ENCODE measurements at places on chromosomes 7 and 10.

- no peak for DNase-seq
These were observed 356.6 kb downstream of the PPP1R3A start for GRCh38 chr7:113562242-113562641.

DNA sequence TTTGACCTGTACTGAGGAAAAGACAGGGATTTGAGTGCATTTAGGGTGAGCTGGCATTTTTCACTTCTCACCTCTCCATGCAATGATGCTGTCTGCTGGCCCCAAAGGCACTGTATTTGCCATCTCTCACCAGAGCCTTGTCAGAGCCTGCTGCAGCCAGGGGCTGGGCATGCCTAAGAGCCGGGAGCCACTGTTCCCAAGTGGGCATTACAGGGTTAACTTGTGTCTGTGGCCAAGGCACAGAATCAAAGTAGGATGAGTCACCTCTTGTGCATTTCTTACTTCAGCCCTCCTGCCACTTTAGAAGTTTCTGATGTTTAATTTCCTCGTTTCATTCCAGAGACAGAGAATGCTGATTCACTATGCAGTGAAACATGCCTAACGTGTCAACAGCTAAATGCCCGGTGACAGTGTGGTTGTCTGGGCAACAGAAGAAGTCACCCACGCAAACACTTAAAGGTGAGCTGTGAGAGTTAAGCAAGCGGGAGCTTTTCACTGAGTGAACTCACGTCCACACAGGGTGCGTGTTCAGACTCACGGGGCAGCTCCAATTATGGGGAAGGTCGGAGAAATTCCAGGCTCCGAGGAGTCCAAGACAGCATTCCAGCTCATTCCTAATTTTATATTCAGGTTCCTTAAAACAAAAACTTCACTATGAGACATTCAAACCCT lies 57.1 kb upstream of the IGFBP3 start:
- peak; percentile 40 for DNase-seq

- no peak for DNase-seq
These were observed 11.4 kb downstream of the ZNF488 start for GRCh38 chr10:47372726-47373125.

DNA sequence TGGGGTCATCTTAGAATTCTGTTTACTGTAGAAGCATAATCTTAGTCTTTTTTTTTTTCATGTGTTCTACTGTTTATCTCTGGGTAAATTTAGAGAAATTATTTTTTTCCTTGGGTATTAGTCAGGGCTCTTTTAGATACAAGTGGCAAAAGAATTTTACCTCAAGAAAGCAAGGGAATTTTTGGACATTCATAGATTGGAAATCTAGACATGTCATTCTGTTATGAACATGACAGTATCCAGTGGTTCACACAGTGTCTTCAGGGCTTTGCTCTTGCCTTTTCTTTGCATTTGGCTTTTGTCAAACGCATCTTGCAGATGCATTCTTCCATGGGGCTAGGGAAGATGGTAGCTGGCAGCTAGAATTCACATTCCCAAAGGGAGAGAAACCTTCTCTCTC lies 13.7 kb upstream of the TAS2R41 start:
- no peak for DNase-seq

DNA sequence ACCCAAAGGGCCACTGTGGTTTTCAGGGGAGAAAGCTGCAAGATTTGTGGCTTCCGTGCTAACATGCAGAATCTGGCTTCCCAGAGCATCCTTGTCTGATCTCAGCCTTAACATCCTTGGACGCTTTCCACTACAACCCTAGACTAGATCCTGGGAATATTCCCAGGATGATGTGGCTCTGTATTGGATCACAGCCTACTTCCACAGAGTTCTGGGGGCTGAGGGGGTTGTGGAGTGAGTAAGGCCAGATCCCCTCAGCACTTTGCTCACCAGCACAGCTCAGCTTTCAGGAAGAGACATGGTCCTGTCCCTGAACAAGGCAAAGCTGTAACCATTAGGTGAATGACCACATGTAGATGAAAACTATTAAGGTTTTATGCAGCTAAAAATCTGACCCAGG lies 241.3 kb upstream of the MYO3A start:
- DNase-seq = no peak

DNA sequence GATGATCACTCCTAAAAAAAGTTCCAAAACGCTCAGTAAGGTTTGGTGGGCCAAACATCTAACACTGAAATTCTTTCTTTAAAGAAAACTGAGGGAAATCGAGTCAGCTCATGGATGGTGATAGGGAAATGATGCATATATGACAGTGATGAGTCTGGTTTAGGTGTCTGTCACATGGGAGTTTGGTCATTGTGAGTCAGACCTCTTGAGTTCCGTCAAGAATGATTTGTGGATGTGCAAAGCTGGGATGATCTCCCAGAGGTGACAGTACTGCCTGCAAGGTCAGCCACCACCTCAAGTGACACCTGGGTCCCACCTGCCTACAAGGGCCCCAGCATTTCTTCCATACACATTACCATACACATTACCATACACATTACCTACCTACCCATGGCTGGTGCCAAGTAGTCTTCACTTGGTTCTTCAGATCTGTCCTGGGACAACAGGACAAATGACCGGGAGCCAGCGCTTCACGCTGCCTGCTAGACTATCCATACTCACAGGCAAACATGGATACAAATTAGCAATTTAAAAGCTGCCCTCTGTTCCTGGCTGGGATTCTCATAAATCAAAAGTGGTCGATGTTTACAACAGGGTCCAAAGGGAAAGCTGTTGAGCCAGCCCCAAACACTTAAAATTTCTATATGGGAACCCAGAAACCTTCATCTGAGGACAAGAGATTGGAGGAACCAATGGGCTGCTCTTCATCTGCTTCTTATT lies 128.4 kb downstream of the ADAM12 start:
- no peak for DNase-seq

DNA sequence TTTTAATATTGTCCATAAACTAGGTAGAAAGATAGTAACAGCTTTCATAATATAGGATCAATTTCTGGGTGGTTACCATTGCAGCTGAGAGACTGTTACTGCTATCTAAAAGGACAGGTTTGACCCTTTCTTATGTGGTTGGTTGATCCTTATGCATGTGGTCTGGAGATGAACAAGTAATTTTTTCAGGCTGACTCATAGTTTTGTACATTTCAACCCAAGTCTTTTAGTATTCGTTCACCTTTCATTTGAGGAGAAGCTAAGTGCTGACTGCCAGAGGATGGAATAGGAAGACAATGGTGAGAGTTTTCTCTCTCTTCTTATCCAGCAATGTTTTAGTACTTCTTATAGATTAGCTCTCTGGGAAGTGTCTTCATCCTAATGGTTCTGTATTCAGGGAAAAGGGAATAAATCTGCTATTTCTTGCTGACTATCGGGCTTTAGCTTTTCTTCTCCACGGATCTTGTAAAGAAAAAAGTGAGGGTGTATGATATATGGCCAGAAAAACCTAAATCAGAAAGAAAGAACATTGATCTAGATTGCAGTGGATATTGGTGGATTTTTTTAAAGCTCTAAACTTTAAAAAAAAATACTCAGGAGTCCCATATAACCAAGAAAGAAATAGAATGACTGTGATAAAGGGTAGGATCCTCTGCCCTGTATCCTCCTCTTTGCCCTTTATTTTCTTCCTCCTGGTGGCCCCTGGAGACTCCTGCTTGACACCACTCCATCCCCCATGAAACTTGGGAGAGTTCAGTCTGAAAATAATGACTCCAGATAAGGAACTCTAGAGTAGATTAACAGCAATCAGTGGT lies 88.0 kb downstream of the CPED1 start:
- DNase-seq = no peak

DNA sequence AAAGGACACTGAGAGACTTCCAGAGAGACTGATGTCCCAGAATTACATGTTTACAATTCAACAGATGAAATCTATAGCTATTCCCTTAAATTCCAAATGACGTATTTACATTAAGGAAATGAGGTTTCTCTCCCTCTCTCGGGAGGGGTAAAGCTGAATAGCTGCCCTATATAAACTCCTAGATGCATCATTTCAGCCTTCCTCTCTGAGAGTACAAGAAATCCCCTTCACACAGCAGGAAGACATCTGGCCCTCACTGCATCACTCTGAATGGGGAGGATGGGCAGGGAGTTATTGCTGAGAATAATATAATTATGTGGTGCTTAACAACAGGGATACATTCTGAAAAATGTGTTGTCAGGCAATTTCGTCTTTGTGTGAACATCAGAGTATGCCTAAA lies 11.0 kb downstream of the POT1 start:
- DNase-seq = no peak

- DNase-seq = no peak
These were observed 113.3 kb downstream of the CPEB3 start for GRCh38 chr10:92177546-92177945.

GRCh38 chr10:3811291-3811870 lies 26.4 kb upstream of the KLF6 start:
- no peak for DNase-seq

GRCh38 chr7:150799156-150799555 lies 1.0 kb downstream of the TMEM176B start:
- DNase-seq = no peak

- DNase-seq = no peak
These were observed 4.9 kb downstream of the HIPK2 start for GRCh38 chr7:139772873-139773272.

DNA sequence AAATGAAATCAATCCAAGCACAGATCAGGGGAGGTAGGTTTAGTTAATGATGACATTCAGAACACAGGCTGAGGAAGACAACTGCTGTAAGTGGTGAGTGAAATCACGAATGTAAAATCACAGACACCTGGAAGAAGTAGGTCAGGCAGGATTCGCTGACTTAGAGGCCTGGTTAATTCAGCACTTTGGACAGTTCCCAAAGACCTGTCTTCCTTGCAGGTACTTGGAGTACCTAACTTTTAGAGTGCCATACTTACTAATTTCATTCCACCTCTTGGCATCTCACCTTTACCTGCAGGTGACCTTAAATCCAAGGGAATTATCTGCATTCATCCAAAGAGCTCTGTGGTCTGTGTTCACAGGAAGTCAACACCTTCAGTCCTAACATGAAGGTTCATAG lies 822.3 kb downstream of the PHTF2 start:
- no peak for DNase-seq

DNA sequence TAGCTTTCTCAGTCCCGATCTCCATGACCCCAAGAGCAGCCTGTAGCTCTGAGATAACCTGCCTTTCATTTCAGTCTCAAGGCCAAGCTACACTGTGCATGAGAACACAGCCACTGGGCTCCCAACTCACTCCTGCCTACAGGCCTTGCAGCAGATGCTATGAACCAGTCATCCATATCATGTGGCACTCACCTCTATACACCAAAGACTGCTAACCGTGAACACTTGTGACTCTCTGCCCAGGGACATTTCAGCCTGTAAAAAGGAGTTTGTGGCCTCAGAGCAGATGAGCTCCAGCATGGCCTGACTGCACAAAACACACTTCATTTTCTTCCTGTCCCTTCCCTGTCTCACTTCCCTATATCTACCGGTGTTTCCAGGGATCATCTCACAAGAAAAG lies 56.9 kb upstream of the NPY start:
- DNase-seq = no peak

DNA sequence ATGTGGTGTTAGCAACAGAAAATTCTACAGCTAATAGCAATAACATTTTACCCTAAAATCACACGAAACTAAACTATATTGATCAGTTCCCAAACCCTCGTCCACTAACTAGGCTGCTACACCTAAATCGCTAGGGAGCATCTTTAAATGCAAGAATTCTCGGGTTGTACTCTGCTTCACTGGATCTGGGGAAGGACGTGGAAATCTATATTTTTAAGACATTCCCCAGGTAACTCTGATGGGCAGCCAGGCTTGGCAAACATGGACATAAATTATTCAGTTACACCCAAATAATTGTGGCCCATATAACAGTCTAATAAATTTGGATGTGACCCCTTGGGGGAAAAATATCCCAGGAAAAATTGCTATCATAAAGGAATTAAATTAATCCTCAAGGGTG lies 36.3 kb upstream of the NFE2L3 start:
- DNase-seq = no peak

DNA sequence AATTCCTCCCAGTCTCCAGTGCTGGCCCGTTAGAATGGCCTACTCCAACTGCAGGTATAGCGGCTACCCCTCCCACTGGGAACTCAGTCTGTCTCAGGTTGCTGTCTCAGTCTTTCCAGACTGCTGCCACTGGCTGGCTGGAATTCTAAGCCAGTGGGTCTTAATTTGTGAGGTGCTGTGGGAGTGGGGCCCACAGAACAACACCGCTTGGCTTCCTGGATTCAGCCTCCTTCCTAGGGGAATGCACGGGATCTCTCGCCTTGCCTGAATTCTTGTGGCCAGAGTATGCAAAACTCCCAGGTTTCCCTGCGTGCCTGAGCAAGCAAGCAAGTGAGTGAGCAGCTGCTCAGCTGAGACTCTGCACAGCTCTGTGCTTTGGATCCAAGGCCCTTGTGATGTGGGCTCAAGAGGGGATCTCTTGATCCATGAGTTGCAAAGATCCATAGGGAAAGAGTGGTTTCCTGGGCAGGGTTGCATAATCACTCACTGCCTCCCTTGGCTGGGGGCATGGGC lies 41.5 kb upstream of the GPR141 start:
- DNase-seq = no peak

DNA sequence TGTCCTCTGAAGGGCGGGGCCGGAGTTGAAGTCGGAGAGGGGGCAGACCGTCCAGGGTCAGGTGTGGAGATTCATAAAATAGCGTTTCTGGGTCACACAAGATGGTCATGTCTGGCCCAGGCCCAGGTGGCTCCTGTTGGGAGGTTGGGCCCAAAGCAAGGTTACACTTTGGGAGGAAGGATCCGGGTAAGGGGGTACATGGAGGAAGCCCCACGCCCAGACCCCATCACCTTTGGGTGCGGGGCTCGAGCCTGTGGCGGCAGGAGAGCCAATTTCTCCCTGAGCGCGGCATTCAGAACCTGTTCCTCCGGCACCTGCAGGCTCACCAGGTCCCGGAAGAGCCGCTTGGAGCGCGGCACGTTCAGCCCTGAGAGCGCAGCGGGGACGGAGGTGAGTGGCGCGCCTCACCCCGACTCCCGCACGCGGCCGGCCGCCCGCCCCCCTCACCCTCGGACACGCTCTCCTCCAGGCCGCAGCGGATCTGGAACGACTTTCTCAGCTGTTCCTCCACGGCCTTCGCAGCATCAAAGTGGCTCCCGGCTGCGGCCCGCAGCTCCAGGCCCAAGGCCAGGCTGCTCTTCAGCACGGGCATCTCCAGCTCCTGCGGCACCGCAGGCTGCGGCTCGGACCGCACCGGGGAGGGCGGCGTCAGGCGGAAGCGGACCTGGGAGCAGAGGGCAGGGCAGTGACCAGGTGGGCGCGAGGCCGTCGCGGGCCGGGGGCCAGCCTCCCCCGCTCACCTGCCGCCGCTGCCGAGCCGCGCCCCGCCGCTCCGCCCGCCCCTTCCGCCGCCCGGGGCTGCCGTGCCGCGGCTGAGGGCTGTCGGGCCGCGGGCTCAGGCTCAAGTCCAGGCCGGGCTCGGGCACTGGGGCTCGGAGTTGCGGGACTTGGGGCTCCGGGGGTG lies 644 bp downstream of the PPP1R35 start:
- DNase-seq = no peak

GRCh38 chr10:69439813-69440506 lies 11.3 kb upstream of the TSPAN15 start:
- DNase-seq = no peak

GRCh38 chr7:156497776-156498509 lies 142.6 kb upstream of the RNF32 start:
- DNase-seq = no peak

Measured in right hindlimb (tissue), 1 donor.